ENCODE measurements at places on chromosomes 7 and 10.

DNA sequence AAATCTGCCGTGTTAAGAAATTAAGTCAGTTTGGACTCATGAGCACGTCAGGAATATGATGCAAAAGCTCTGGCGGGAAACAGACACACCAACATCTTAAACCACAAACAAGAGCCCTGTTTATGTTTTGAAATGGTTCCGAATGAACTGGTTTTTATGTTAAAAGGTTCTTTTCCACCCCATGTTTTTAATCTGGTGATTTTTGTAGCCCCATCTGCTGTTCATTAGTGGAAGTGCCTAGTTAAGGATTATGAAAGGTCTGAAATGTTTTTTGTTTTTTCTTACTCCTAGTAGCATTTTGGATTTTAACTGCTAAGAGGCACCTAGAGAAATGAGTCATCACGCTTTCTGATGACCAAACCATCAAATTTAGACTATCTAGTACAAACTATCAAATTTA, 404.1 kb upstream of the MKI67 start:
- DNase-seq, result no peak

DNA sequence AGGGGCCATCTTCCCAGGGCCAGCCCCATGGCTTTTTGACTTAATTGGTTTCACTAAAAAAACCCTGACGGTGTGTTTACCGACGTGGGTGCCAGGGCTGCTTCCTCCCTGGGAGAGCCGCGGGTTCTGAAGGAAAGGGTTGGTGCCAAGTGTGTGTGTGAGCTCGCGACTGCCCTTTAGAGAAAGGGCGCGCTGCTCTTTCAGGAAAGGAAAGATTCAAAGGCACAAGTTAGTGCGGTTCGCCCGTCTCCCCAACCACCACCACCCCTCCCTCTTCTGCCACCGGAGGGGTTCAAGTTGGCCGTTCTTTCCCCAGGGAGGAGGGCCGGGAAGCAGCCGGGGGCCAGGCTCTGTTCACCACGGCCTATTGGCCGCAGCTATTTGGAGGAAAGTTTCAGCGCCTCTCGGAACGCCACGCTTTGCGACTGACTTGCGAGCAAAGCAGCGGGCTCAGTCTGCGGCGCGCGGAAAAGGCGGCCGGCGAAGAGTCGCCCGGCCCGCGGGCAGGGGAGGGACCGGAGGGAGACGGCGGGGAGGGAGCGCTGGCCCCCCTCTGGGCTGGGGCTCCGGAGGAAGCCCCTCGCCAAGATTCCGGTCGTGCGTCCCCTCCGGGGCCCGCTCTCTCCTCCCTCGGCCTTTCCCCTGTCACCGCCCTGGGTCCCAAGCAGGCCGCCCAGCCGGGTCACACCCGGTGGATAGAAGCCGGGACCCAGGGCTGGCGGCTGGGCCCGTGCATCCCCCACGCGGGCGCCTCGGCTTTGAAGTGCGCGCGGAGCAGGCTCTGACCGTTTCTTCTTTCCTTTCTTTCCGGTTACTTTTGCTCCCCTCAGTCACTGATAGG, 165.9 kb upstream of the PPP1R3A start:
- DNase-seq, result no peak

GRCh38 chr10:77188521-77188920, 449.1 kb downstream of the KCNMA1 start:
- no peak for DNase-seq

- DNase-seq, result no peak
Measured at GRCh38 chr10:11189582-11190376, 172.1 kb downstream of the CELF2 start.

DNA sequence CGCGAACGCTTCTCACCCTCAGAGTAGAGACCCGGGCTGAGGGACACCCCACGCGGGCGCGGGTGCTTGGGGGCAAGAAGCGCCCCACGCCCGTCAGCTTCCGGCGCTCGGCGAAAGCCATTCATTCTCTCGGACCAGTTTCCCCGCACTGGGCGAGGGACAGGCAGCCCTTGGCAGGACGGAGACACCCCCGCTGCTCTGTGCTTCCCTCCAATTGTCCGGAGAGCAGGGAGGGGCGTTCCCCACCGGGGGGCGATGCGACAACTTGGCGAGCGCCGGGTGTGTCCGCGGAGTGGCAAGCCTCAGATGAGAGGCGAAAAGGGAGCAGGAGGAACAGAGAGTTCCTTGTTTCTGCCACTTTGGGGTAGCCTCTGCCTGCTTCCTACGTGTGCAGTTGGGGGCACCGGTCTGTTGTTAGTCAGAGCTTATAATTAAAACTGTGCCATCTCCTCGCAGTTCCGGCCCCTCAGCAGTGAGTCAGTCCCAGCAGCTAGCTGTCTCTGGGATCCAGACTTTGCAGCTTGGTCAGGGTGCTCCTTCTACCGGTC, 1.7 kb downstream of the GPR158 start:
- no peak for DNase-seq

- no peak for DNase-seq
Measured at GRCh38 chr10:74799721-74800221, 26.6 kb upstream of the KAT6B start.

GRCh38 chr7:69678494-69679187, 80.4 kb downstream of the AUTS2 start:
- no peak for DNase-seq

DNA sequence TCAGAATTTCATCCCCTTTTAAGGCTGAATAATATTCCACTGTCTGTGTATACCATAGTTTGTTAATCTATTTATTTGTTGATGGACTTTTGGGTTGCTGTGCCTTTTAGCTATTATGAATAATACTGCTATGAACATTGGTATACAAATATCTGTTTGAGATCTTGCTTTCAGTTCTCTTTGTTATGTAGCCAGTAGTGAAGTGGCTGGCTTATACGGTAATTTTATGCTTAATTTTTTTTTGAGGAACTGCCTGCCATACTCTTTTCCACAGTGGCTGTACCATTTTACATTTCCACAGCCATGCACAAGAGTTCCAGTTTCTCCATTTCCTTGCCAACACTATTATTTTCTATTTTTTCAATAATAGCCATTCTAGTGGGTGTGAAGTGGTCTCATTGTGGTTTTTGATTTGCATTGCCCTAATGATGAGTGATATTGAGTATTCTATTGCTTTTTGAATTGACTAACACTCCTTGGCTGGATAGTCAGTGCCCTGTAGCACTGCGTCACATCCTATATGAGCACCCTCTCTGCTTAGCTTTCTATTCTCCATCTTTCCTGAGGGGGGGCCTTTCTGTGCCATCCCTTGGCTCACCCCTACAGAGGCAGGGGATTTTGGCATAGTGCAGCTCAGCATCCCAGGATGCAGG, 29.4 kb upstream of the RAPGEF5 start:
- no peak for DNase-seq

DNA sequence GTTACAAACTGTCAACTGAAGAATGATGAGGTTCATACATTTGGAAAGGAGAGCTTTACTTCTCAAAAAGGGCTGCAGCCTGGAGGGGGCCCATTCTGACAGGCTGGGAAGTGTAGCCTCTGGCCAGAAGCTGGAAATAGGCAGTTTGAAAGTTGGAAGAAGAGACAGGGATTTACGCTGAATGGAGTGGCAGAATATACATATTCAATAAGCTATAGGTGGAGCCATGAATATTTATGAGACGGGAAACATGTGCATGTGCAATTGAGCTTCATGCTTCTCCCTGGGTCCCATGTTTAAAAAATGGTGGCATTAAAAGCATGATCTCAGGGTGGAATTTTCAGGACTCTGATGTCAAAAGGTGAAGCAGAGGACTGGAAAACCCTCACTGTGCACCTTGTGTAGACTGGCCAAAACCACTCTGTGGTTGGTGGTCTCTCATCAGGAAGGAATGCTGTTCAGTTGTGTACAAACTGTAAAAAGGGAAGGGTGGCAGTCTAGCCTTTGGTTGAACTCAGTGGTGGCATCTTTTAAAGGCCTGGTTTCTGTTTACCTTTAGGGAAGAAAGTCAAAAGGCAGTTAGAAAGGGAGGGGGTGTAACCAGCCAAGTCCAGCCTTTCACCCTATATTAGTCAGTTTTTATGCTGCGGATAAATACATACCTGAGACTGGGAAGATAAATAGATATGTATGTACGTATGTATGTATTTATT, 7.2 kb upstream of the ACTR3B start:
- DNase-seq, result no peak

DNA sequence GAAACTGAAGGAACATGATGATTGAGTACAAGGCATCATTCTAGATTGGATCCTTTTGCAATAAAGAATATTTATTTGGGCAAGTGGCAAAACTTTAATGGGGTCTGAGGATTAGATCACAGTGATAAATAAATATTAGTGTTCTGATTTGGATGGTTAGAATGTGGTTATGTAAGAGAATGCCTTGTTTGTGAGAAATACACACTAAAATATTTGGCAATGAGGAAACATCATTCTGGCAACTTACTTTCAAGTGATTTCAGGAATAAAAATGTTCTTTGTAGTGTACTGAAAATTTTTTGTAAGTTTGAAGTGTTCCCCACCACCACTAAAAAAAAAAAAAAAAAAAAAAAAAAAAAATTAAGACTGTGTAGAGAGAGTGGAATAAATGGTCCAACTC, 185.1 kb upstream of the NEBL start:
- DNase-seq, result no peak

DNA sequence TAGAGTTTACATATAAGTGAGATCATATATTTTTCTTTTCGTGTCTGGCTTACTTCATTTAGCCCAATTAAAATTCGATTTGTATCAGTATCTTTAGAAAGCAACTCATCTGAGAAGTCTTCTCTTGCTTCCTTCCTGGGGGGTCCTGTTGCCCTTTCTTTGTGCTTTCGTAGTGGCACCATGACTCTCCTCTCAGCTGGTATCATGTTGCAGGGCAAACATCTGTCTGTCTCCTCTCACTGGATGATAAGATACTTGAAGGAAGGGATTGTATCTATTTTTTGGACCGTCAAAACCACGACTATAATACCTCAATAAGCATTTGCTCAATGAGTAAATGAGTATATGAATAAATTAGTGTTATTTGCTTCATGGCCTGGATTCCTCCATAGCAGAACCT, 382.5 kb upstream of the SORCS1 start:
- no peak for DNase-seq

GRCh38 chr7:74115326-74115725, 31.7 kb downstream of the LIMK1 start:
- no peak for DNase-seq

DNA sequence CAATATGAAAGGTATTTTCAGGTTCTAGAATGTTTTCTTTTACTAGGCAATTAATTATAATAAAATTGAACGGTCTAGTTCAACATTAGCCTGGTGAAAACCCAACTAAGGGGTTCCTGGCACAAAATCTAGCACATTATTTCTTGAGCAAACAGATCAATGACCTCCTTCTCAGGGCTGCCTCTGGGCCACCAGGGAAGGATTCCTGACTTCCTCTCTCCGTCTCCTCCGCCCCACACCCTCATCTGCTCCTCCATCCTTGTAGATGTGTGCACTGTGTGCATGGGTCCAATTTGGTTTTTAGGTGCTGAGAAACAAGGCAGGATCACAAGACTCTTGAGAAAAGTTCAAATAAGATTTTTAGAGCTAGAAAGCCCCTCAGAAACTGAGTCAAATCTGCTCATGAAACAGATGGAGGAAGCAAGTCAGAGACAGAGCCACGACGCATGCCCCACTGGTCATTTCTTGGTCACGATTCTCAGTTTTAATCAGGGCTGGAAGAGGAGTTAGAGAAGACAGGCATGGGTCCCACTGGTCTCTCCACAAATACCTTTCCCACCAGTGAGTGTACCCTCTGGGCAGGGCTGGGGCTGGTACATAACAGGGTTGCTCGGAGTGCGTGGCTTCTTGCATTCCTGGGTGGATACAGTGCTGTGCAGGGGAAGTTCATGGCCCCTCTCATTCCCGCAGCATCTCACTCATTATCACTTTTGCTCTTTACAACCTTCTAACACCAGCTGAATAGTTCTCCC, 3.8 kb downstream of the TRPV6 start:
- DNase-seq, result no peak

DNA sequence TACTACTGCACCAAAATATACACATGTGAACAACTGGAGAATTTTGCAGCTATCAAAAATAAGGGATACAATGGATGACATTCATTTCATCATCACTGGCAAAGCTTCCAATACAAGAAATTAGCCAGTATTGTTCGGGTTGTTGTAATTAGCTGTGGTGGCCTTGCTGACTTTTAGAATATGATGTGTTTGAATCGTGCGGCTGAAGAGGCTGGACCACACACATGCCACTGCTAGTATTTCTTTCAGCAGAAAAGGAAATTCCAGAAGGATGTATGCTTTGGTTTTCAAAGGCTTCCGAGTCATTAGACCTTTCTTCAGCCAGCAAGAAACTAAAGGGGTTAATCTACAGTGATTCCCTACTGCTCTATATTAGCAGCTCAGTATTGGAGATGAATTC, 16.6 kb downstream of the RPP38 start:
- DNase-seq, result no peak

- no peak for DNase-seq
Measured at GRCh38 chr10:114815791-114816190, 5.8 kb upstream of the FHIP2A start.

DNA sequence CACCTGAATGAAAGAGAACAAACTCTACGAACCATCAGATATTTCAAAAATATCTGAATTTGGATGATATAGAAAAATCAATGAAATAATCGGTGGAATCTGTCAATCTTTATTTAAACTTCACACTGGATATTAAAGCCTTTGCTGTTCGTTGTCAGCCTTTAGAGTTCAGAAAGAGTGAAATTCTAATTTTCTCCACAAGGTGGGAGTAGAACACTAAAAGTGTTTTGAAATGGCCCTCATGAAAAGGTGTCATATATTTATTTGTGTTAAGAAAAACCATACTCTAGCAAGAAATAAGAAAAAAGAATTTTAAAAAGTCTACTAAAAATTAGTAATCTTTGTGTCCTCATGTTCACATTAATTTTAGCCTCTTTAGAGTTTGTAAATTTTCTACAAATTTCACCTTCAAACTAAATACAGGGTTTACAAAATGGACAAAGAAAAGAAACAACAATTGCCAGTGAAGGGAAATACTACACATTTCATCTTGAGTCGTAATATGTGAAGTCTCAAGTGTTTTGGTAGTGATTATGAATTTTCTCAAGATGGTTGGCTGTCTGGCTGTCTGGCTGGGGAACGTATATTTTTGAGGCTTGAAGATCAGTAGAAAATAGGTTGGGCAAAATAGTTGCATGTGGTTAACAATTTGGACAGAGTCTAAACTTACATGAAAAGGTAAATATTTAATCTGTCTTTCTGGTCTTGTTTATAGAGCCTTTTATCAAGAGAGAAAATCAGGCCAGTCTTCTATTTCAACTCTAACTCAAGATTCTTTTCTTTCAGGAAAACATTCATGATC, 43.7 kb downstream of the DNAJB9 start:
- no peak for DNase-seq

DNA sequence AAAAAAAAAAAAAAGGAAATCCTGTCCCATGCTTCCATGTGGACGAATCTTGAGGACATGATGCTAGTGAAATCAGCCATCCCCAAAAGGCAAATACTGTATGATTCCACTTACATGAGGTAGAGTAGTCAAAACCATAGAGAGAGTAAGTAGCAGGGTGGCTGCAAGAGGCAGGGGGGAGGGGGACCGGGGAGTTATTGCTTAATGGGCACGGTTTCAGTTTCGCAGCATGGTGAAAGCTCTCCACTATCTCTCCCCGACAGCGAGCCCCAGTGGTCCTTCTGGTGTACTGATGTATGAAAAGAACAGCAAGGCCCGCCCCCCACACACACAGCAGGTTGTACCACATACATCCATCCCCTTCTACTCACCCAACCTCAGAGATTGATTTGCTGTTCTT, 32.8 kb downstream of the NOD1 start:
- peak; percentile 58 for DNase-seq
